ENCODE measurements at places on chromosomes 11 and 22. TPM values are rescaled to one million over a fixed set of nuclear protein-coding genes. Genes with fewer than 3 reads are reported as not detected.

OR2AG1 gene
- not detected for total RNA-seq

SMTNL1 gene
- total RNA-seq = not detected

CADM1 gene
- total RNA-seq = not detected

VWCE gene
- 0.59 TPM for total RNA-seq

OR6T1 gene
- not detected for total RNA-seq

TRIM48 gene
- total RNA-seq = not detected

TMEM121B gene
- total RNA-seq = 0.08 TPM

PYGM gene
- total RNA-seq = not detected

KCNC1 gene
- not detected for total RNA-seq

GTF2H1 gene
- 55.5 TPM for total RNA-seq

MUC15 gene
- not detected for total RNA-seq

CASP5 gene
- not detected for total RNA-seq

SHANK3 gene
- total RNA-seq = 0.97 TPM

SPTBN2 gene
- total RNA-seq = 0.33 TPM

SMIM35 gene
- not detected for total RNA-seq
